T-cell (primary cell): ENCODE measurements at places on chromosomes 7 and 10. TPM values are rescaled to one million over a fixed set of nuclear protein-coding genes. Genes with fewer than 3 reads are reported as not detected.

The MGAM2 gene
- not detected for total RNA-seq

The HPSE2 gene
- 0.19 TPM for total RNA-seq

The PPP1R17 gene
- total RNA-seq: not detected

The CHST3 gene
- not detected for total RNA-seq
